ENCODE measurements at places on chromosomes 2 and 18. TPM values are rescaled to one million over a fixed set of nuclear protein-coding genes. Genes with fewer than 3 reads are reported as not detected.
A peak's percentile ranks its signal among the peaks of the same experiment; 100 is the strongest.

DNA sequence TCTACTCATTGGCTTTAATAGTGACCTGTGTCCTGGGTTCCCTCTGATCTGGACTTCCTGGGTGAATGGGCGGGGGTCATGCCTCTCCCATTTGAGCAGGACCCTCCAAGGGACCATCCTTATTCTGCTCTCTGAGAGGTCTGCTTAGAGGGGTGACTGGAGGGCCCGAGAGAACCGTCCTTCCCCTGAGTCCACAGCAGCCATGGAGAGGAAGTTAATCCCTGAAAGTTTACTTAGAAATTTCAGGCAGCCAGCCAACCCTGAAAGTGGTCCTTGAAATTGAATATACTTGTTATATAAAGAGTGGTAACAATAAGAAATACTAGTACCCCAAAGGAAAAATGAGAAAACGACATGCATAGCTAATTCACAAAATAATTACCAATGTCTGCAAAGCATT lies 226.1 kb downstream of the DYSF start:
- no peak for DNase-seq

- DNase-seq, result no peak
Measured at GRCh38 chr18:33735428-33735827, 157.4 kb downstream of the ASXL3 start.

DNA sequence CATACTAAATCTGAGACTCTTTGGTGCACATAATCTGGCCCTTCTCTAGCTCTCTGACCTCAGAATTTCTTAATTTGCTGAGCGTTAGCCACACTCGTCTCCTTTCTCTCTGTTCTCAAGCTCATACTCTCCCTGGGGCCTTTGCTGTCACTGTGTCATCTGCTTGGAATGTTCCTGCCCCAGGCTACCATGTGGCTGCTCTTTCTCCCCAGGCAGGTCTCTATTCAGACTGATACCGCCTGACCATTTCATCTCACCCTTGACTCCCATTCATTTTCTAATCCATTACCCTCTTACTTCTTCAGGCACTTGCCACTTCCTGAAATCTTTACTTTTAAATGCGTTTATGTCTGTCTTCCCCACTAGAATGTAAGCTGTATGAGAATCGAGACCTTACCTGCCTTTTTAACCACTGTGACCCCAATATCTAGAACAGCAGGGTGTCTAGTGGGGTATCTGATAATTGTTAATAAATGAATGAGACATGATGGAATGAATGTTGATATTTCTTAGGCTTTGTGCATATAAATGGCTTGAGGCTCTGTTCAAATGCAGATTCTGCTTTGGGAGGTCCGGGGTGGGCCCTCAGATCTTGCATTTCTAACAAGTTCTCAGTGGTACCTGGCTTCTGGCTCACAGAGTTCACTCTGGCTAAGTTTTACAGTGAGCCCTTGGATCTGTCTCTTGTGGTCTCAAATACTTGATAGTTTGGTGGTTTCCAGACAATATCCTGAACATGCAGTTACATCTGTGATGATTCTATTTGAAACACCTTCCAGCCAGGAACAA lies 89.9 kb upstream of the EPC2 start:
- DNase-seq, result no peak

- no peak for DNase-seq
Measured at GRCh38 chr2:169727065-169727464, 6.6 kb upstream of the KLHL23 start.

- DNase-seq, result peak; percentile 44
Measured at GRCh38 chr2:30823452-30823851, 16.2 kb upstream of the CAPN13 start.

GRCh38 chr2:46144133-46144800 lies 152.9 kb upstream of the EPAS1 start:
- DNase-seq, result no peak

GRCh38 chr2:104468846-104469245 lies 385.1 kb upstream of the POU3F3 start:
- DNase-seq, result no peak

DNA sequence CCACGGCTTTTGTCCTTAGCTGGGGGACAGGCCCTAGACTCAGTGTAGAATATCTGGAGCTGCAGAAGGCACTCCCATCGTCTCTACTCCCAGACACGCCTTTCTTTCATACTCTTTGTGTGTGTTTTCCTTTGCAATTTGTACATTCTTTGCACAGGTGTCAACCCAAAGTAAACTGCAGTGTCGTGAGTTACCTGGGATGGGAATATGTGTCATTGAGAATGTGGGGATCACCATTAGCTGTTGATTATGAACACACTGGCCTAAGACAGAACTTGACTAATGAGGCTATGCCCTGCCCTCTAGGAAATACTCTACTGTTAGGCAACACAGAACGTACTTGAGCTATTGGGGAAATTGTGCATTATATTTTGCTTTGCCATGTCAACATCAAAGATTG lies 233.3 kb downstream of the SETBP1 start:
- no peak for DNase-seq

GRCh38 chr2:217905896-217906295 lies 96.9 kb downstream of the TNS1 start:
- DNase-seq, result no peak

GRCh38 chr2:183057333-183057985 lies 19.2 kb upstream of the NCKAP1 start:
- no peak for DNase-seq

WDR75 gene
- 91.9 TPM for total RNA-seq

ABCB11 gene
- total RNA-seq, result 0.16 TPM

All from occipital lobe (tissue), 3 donors.